ENCODE measurements at places on chromosomes 7 and 10.
A peak's percentile ranks its signal among the peaks of the same experiment; 100 is the strongest.

GRCh38 chr10:49562893-49563292, 24.0 kb upstream of the ERCC6 start:
- no peak for DNase-seq

DNA sequence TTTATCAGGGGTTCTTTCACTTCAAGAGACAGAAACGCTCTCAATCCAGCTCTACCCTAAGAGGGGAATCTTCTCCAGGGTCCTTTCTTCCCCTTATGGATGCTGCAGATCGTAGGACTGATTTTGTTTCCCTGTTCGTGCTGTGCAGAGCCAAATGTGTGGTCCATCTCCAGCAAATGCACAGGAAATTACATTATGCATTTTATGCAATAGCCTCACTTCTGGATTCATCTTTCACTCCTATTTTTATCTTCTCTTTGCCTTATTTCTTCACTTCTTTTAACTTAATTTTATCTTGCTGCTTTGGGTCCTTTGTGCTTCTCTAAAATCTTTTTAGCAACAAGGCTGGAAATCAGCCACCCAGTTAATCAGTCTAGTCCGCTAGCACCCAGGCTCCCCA, 184.5 kb upstream of the INHBA start:
- DNase-seq = no peak

GRCh38 chr10:133373174-133374090, at the start of gene ECHS1:
TSS of gene ECHS1 (minus strand) at chr10:133373354. CDS start at chr10:133373333, 21 bp downstream.
- DNase-seq = peak; percentile 97

DNA sequence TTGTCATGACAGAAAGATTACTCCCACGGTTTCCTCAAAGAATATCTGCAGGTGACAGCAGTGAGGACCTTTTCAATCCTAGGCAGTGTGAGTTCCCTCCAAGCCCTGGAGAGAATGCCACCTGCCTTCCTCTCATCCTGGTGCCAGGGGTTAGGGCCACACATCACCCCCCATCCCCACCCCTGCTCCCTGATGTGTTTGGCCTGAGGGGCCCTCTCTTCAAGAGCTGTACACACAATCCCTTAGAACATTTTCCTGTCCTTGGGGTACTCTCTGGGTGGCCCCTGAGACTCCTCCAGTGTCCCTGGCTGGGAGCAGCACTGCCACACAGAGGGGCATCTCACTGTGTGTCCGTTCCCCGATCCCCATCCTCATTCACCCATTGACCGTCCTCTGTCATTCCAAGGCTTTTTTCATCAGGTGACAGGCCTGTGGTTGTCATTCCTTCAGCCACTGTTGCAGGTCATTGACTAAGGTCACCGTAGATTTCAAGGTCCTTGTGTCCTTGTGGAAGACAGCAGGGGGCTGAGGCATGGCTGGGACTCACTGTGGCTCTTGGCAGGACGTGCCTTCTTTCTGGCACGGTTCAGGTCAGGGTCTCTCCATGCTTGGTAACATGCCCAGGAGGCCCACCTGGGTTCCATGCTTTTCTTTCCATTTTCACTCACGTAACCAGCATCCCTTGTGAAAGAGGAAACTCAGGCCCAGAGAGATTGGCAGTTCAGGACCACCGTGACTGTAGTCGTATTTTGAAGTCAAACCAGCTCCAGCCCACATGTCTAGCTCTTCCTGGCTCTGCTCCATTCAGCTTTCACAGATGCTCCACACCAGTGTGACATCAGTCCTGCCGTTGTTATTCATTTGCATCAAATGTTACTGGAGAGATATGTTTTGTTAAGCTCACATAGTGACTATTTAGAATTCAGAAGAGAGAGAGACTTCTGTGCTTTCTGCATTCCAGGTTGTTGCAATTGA, 26.8 kb upstream of the BTBD16 start:
- DNase-seq = peak; percentile 40

DNA sequence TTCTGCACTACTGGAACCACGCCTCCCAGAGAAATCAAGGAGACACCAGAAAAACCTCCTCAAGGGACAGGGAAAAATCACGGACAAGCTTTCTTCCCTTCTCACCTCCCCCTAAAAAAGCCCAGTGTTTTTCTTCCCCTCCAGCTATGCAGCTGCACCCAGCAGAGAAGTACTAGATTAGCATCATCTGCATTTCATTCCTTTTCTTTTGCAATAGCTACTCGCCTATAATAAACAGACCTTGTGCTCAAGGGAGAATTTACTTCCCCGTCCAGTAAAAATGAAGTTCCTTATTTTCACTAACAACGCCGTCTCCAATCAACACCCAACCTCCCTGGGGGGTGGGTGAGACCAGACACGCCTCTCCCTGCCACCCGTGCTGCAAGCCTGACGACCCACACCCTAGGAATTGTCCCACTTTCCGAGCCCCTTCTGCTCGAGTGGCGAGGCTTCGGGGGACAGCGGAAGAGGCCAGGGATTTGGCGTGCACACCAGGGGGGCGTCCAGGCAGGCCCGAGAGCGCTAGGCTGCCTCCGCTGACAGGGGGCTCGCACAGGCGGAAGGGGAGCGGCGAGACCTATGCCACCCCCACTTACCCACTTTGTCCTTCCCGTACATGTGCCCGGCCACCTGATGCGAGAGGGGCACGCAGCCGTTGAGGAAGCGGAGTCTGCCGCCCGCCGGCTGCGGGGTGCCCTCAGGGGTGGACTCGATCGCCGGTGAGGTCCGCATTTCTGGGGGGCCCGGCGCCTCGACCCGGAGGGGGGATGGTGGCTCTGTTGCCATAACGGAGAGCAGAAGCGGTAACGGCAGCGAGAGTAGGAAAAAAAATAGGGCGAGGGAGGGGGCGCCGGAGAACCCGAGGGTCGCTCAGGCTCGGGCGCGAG, 625 bp downstream of the IPMK start:
- DNase-seq = peak; percentile 50

DNA sequence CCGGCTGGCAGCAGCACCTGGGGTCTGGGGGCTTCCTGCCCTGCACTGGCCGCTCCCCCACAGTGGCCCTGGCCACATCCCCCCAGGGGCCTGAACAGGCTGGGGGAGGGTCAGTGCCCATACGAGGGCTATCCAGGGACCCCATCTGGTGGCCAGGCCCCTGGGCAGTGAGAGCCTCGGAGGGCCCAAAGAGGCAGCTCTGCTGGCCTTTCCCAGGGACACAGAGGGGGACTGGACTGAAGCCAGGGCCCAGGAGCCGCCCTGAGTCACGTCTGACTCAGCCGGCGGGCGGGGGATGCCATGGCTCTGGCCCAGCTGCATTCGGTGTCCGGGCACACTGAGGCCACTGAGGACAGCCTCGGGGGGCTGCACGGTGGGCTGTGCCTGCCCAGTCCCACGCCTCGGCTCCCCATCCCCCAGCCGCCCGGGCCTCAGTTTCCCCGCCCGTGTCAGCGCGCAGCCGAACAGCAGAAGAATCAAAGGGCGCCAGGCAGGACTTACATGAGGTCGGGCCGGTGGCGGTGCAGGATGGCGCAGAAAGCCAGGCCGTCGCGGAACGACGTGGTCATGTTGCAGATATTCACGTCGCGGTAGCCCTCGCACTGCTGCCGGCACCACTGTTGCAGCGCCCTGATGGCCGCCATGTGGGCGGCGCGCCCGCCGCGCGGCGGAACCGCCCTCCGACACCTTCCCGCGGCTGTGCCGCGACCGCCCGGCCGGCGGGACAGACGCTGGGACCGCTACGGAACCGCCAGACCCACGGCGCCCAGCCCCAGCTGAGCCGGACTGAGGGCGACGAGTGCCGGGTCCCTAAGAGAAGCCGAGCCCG, at the start of gene MICALL2:
Gene MICALL2, minus strand, starts transcription at position 788 of the 829 bp plus-strand sequence. Its CDS starts 144 bp downstream, at position 644.
- DNase-seq = peak; percentile 32

GRCh38 chr7:67595431-67596180, 599.0 kb downstream of the TYW1 start:
- DNase-seq = no peak

- DNase-seq = peak; percentile 52
Measured at GRCh38 chr7:128309976-128310375, 33.7 kb downstream of the RBM28 start.

DNA sequence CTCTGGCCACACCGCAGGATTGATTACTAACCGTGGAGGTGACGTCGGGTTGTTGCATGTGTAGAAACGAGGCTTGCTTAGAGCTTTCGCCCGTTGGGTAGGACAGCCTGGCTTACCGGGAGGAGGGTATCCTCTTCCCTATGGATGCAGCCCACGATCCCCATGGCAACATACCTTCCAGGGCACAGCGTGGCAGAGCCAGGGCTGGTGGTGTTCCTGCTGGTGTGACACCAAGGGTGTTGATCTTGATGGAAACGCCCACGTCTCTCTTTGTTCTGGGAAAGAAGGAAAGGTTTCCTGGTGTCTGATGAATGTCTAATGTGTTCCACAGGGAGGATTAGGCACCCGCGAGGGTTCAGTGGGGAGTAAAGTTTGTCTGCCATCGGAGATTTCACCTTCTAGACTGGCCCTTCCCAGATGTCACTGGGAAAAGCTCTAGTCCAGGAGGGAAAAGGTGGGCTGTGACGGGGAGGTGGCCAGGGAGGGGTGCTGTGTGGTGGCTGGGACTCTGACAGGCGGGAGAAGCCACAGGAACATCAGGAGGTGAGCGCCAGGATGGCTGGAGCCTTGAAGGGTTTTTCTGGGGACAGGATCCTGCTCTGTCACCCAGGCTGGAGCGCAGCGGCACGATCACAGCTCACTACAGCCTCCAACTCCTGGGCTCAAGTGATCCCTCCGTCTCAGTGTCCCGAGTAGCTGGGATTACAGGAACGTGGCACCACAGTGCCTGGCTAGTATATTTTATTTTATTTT, 102.1 kb downstream of the CUX1 start:
- no peak for DNase-seq

- DNase-seq = peak; percentile 74
Measured at GRCh38 chr7:137953665-137954470, 48.0 kb downstream of the CREB3L2 start.

DNA sequence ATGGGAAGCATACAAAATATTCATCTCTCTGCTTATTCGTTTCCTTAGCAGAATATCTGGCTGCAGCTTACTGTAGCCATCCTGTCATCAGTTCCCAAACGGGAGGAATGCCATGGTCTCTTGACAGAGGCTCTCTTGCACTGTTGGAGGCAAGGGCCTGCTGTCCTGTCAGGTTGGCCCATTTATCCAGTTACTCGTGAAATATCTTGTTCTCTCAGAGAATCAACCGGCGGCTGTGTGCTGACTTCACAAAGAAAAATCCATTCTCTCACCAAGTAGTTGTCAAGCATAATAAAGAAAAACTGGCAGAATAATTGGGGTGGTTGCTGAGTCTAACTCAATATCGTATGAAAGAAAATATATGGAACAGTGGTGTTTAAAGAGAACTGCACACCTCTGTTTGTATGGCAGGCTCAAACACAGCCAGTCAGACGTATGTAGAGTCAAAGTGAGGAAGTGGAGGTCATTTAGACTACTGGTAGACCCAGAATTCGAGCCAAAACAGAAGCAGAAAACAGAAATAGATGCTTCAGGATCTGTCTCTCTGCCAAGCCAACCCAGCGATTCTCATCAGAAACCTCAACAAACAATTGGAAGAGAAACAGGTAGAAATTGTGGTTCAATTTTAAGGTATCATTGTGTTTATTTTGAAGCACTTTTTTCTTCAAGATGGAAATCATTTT, 349.2 kb upstream of the PRKCQ start:
- DNase-seq = peak; percentile 40

- no peak for DNase-seq
Measured at GRCh38 chr7:147438216-147438615, 1152.3 kb upstream of the C7orf33 start.

DNA sequence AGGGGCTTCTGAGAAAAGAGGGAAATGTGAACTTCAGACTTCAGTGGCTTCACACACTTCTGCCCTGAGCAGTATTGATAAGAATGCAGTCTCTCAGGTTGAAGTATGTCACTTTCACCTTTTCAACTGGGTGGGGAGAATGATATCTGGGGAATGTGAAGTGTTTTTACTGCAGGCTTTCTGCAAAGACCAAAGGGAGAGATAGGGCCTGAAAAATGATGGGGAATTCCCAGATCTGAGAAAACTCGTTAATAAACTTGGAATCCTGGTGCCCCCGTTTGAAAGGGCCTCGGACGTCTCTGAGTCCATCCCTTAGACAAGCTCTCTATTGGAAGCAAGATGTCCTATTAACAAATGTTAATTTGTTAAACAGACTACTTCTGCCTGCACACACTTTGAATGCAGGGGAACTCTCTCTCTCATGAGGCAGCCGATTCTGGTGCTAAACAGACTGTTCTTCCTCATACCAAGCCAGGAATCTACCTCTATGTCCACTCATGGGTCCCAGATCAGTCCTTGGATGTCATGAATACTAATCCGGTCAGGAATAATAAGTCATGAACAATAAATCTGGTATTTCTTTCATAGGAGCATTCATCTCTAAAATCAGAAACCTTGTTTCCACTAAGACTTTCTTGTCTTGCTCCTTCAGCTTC, 193.6 kb downstream of the JCAD start:
- DNase-seq = no peak

DNA sequence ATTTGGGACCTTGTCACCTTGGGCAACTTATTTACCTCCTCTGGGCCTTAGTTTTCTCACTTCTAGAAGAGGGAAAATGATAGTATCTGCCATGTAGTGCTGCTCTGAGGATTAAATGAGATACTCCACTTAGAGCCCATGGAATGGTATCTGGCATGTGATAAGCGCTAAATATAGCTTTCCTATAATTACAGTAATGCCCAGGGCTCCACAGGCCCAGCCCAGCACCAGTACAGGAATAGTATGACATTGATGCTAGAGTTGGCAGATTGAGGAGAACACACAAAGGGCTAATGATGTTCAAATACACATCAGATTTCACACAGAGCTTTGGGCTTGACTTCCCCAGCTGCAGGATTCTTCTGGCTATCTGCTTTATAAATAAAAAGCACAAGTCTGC, 34.9 kb downstream of the FAS start:
- DNase-seq = no peak

- no peak for DNase-seq
Measured at GRCh38 chr7:111732923-111733322, 170.6 kb upstream of the IMMP2L start.

DNA sequence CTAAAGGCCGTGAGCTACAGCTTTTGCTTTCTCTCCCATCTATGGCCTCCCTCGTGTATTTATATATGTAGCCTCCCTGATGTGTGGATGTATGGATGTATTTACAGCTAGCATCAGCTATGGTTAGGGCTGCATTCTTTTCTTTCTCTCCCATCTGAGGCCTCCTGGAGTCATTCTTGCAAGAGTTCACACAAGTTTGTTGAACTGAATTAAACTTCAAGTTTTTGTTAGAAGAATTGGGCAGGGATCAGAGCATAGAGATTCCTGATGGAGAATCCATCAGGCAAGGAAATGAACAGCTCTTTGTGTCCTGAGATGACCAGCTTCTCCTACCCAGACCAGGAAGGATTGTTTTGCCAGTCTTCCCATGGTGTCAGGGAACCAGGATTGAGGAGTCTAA, 60.3 kb downstream of the AHCYL2 start:
- DNase-seq = no peak

Measured in brain (organoid and tissue), 16 donors.